ENCODE measurements at places on chromosomes 6 and 20.

- DNase-seq = no peak
Measured at GRCh38 chr20:39518654-39519053, 556.5 kb downstream of the DHX35 start.

- no peak for DNase-seq
Measured at GRCh38 chr6:139443231-139444112, 69.0 kb upstream of the CITED2 start.

DNA sequence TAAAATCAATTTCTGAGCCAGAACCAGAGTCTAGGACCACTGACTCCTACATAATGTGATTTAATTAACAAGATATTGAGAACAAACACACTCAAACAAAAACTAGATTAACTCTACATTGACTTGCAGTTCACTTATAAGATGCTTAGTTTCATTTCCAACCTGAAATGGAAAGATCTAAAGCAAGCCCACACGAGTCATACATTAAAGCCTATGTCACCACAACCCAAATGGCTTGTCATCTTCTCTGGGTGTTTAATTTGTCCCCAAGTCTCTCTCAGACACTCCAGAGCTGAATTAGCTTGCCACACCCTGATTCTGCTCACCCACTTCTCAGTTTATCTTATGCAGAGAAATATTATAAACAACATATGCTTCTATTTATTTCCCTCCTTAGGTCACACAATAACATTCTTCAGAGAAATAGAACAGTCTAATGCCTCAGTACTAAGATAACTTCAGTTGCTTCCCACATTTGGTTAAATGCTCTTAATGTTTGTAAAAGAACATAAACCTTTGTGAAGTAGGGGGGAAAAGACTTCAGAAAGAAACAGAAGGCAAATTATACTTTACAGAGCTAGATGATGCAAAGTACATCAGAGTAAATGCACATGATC is 8.8 kb upstream of the FBXO30 start:
- no peak for DNase-seq

GRCh38 chr6:30283761-30284160 is 43.0 kb upstream of the TRIM39 start:
- no peak for DNase-seq

DNA sequence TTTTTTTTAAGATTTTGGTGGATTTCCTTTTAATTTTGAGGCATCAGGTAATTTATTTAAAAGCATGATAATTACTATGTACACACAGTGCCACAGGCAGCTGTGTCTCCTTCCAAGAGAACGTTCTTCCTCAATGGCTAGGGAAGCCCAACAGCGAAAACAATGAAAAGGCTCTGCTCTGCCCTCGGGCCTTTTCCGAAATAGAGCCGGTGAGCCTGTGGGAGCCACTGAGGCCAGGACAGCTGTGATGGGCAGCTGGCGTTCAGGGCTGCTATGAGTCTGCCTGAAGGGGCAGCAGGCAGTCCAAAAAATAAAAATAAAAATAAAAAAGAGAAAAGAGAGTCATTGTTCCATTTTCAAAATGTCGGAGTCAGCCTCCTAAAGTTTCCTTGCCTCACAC is 443.8 kb downstream of the KIF16B start:
- DNase-seq = no peak

- no peak for DNase-seq
Measured at GRCh38 chr20:16953858-16954257, 205.7 kb downstream of the OTOR start.

DNA sequence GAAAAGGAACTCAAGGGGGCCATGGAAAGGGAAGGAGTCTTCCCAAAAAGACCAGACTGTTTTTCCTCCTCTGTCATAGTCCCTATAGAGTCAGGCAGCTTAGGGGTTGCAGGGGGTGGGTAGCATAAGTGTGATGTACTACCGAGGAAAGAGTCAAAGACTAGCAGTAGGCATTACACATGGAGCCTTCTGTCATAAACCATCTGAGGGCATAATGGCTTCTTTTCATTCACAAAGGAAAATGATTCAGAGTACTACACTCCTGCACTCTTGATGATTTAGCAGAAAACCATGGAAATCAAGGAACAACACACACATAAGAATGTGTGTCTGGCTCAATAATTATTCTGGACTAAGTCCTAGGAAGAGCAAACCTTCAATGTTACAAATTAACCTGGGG is 14.9 kb downstream of the PLN start:
- DNase-seq = no peak

GRCh38 chr20:29443819-29444218 is 1813.6 kb upstream of the DEFB115 start:
- DNase-seq = no peak

- DNase-seq = peak; percentile 61
Measured at GRCh38 chr6:143745166-143746133, 67.7 kb downstream of the PHACTR2 start.

DNA sequence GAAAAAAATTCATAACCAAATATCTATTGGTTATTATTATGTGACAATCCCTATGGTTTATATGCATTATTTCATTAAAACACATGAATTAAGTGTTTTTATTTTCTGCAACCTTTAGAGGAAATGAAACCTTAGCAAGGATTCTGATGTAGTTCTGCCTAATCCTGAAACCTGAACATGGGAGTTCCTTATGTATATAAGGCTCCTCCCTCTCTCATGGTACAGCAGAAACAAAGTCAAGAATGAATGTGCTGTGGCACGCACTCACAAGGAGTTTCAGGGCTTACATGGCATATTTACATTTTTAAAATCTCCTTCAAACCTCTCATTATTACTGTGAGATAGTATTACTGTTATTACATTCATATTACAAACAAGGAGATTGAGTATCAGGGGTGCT is 426.4 kb upstream of the CITED2 start:
- no peak for DNase-seq

DNA sequence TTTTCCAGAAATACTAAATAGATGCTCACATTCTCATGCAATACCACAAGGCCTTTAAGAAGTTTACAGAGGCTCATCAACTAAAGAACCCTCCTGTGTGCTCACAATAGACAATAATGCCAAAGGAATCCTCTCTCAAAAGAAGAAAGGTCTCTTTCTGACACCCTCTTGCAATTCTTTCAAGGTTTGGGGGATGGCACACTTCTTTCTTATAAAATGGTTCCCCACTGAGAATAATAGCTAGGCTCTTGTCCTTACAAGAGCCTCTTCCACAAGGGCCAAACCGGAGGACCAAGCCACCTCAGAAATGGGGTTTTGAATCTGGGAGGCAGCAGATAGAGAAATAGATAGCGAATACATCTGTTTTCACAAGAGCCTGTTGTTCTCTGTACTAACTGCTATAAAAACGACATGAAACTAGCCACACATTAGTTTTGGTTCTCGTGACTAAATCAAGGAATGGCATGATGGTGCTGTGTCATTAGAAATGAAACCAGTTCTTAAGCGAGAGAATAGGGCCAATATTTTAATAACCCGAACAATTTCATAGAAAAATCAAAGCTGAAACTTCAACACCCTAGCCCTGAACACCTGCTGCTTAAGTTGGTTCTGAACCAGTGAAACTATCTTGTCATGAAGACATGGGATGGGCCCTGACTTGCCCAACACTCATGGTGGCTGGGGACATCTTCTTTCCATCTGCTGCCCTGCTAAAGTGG is 81.1 kb downstream of the PRDM1 start:
- no peak for DNase-seq

DNA sequence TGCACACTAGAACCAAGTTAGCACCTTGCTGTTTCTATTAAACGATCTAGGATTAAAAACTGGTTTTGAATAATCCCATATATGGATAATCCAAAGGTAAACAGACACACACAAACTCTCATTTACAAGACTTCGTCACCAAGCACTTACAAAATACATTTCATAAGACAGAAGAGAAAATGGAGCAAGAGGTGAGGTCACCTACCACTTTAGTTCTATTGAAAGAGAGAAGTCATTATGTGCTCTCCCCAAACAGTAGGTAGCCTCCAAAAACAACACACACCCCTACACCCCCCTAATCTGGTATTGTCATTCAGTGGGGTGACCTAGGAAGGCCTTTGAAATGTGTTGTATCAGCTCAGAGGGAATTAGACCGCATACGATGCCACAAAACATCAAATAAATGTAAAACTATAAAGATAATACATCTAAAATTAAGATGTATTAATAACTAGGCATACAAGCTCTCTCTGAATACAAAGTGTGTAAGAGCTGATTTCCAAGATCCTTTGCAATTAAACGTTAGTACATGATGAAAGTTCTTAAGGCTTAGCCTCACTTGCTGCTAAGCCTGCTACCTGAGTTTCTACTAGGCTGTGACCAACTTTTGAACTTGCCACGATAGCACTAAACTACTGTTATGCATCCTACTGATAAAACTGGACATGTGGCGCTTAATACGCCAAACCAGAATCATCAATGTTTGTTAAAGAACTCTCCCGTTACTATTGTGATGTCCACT is 1.6 kb downstream of the SRPK1 start:
- DNase-seq = no peak

DNA sequence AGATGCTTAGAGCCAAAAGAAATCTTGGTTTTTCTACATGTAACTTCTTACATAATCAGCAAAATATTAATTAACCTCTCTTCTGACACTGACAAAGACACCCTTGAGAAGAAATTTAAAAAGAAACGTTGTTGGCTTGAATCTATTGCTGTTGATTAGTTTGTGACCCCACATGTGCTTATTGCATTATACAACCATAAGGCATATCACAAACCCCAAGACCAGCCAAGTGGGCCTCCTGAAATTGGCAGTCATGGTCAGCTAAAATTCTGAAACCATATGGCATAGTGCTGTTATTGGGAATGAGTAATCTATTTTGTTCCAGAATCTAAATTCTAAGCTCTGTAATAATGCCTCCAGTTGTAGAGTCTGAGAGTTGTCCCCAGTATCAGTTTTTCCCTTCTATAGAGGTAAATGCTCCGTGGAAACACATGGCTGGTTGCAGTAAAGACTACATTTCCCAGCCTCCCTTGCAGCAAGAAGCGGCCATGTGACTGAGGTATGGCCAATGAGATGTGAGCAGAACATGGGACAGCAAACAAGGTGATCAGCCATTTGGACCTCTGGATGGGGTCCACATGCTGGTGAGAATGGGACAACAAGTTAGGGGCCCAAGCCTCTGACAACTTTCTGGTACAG is 42.3 kb upstream of the PTPN1 start:
- DNase-seq = peak; percentile 16

GRCh38 chr6:16059496-16059895 is 69.4 kb upstream of the MYLIP start:
- DNase-seq = peak; percentile 63

GRCh38 chr6:11042025-11042749 is 1.9 kb downstream of the ELOVL2 start:
- no peak for DNase-seq

GRCh38 chr6:6857528-6857927 is 250.2 kb upstream of the RREB1 start:
- DNase-seq = no peak

DNA sequence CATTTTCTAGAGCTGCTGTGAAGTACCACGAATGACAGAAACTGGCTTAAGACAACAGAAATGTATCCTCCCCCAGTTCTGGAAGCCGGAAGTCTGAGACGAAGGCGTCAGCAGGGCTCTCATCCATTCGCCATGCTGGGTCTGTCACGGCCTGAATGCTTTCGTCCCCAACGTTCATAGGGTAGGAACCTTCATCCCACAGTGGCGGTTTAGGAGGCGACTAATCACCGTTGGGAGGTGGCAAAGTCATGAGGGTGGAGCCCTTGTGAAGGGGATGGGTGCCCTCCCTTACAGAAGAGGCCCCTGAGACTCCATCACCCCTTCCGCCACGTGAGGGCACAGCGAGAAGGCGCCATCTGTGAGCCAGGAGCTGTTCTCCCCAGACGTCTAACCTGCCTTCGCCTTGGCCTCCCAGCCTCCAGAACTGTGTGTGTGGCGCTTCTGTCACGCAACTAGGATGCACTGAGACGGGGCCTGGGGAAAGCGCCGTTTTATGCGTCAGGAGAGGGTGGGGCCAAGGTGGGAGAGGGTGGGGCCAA is 250.3 kb downstream of the TTLL2 start:
- no peak for DNase-seq

DNA sequence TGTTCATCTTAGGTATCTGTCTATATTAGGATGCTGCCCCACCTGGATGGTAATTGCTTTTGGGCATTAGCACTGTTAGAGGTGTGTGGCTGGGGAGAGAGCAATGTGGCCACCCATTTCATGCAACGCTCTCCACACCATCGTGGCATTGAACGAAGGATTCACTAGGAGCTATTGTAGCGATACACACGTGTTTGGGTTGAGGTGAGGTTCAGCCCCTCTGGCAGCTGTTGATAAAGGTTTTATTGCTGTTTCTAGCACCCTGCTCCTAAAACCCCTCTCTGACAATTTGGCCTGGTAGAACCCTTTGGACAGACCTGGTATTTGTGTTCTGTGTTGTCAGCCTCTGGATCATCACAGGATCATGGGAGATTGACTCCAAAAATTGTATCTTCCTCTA is 280.9 kb downstream of the PRL start:
- no peak for DNase-seq

GRCh38 chr6:139137706-139138105 is 2.8 kb downstream of the HECA start:
- no peak for DNase-seq

DNA sequence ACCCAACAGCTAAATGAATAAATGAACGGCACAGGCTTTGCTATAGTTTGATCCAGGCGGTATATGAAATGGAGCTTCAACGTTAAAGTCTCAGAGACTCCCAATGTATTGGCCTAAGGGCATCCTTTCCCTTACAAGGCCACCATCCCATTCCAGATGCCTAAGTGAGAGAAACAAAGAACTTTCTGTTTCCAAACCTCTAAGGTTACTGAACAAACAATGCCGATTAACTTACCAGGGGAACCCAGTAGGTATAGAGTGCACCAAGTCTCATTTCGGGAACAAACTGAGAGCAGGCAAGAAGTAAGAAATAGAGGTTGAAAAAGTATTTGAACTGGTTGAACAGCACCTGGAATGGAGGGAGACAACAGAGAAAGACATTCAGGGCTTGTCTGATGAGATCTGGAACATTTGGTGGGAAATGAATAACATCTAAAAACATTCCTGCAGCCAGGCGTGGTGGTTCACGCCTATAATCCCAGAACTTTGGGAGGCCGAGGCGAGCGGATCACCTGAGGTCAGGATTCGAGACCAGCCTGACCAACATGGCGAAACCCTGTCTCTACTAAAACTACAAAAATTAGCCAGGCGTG is 42.5 kb downstream of the ATP9A start:
- DNase-seq = no peak

DNA sequence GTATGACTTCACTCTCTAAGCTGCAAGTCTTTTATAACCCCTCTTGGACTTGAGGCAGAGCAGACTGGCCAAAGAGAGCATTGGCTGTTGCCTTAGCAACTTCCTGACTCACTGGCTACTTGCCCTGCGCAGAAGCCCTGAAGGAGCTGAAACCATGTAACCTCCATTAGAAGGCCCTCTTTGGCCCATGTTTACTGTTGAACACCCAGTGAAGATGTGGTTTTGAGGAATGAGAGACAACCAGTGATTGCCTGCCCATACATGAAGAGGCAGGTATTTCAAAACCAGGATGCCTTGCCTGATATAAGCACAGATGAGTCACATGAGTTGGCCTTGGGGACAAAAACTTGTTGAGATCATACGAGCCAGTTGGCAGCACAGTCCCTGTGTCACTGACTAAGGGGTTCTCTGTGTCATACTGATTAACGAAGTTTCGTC is 182.5 kb downstream of the EDN1 start:
- DNase-seq = no peak

GRCh38 chr6:80469977-80470376 is 363.5 kb downstream of the BCKDHB start:
- no peak for DNase-seq

GRCh38 chr20:17431621-17432364 is 99.4 kb downstream of the BFSP1 start:
- DNase-seq = peak; percentile 68

- DNase-seq = peak; percentile 62
Measured at GRCh38 chr6:110682460-110682853, 132.8 kb downstream of the CDK19 start.

GRCh38 chr6:17454316-17455005 is 61.1 kb downstream of the CAP2 start:
- no peak for DNase-seq
